ENCODE measurements at places on chromosomes 4 and X.

DNA sequence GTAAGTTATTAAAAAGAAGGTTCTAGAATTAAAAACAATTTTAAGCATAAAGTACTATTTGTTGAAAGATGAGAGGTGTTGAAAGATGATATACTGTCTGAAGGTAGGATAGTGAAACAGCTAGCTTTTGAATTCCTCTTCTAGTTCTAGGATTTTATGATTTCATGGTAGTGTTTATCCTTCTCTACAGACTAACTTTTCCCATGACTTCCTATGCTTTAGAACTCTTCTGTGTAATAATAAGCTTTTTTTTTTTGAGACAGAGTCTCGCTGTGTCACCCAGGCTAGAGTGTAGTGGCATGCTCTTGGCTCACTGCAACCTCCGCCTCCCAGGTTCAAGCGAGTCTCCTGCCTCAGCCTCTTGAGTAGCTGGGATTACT lies 96.0 kb upstream of the NUDT6 start:
- no peak for DNase-seq

GRCh38 chrX:146363919-146364318 lies 445.7 kb upstream of the CXorf51B start:
- no peak for DNase-seq

DNA sequence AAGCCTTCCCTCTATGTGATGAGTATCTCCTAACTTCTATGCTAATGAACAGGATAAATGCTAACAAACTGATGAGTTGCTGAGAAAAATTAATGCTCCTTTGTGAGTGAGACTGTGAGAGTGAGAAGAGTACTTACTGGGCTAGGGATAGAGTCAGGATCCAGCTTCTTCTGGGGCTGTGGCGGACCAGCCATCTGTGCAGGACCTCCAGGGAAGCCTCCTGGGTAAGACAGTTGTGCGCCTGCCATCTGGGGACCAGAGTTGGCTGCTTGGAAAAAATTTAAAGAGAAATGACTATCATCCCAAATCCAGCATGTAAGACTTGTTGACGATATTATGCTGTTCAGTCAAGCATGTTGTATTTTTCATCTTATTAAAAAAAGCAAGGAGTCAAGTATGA lies 21.0 kb downstream of the SEC24D start:
- no peak for DNase-seq

GRCh38 chr4:111475001-111475400 lies 670.3 kb upstream of the FAM241A start:
- no peak for DNase-seq

GRCh38 chr4:8039290-8039689 lies 99.6 kb upstream of the AFAP1 start:
- no peak for DNase-seq

GRCh38 chr4:39947417-39947816 lies 30.3 kb downstream of the PDS5A start:
- no peak for DNase-seq

- DNase-seq: no peak
These were observed 2.8 kb downstream of the PPP1R3F start for GRCh38 chrX:49272421-49272820.

- DNase-seq: no peak
These were observed 38.7 kb downstream of the NLGN3 start for GRCh38 chrX:71183341-71183740.

DNA sequence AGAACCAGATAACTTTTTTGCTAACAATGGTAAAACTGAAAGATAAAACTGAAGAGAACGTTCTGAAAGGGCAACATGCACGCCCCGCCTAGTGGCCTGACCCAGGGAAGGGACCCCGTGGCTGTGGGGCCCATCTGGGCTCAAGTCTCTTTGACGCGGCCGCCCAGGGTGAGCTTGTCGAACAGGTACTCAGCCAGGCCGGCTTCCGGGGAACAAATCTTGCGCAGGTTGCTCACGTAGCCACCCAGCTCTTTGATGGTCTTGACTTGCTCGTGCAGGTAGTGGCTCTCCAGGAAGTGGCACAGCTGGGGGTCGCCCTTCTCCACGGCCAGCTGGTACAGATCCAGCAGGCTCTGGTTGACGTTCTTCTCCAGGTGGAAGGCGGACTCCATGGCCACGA lies 579 bp downstream of the FTHL17 start:
- DNase-seq: no peak

DNA sequence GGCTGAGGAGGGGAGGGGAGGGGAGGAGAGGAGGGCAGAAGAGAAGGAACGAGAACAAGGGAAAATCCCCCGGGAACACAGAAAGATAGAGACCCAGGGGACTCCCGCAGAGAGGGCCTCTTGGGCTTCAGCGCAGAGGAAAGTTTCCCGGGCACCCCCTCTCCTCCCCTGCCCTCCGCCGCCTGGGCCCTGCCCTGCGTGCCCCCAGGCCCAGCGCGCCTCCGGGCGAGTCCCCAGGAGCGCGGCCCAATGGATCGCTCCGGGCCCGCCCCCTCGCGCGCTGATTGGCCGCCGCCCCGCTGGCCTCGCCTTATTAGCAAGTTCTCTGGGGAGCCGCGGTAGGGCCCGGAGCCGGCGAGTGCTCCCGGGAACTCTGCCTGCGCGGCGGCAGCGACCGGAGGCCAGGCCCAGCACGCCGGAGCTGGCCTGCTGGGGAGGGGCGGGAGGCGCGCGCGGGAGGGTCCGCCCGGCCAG lies at the start of gene MSX1:
MSX1 (plus strand) TSS at position 341 of the 474 bp plus-strand sequence. CDS start 235 bp downstream, outside the sequence.
- DNase-seq: no peak

DNA sequence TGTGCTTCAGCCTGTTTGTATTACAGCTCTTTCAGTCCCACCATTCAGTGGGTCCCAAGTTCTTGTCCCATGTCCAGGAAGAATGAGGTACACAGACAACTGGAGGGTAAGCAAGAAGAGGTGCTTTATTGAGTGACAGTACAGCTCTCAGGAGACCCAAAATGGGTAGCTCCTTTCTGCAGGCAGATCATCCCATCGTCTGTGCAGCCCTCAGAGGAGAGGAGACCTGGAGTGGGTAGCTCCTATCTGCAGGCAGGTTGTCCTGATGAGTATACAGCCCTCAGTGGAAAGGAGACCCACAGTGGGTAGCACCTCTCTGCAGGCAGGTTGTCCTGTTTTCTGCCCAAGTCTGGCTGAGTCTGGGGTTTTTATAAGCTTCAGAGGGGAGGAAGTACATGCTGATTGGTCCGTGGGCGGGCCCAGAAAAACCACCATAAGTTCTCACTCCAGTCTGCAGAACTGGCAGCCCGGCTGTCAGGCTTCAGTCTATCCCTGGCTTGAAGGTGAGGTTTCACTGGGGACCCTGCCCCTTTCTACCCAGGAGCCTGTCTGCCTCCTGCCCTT lies 18.0 kb downstream of the GRK4 start:
- no peak for DNase-seq

DNA sequence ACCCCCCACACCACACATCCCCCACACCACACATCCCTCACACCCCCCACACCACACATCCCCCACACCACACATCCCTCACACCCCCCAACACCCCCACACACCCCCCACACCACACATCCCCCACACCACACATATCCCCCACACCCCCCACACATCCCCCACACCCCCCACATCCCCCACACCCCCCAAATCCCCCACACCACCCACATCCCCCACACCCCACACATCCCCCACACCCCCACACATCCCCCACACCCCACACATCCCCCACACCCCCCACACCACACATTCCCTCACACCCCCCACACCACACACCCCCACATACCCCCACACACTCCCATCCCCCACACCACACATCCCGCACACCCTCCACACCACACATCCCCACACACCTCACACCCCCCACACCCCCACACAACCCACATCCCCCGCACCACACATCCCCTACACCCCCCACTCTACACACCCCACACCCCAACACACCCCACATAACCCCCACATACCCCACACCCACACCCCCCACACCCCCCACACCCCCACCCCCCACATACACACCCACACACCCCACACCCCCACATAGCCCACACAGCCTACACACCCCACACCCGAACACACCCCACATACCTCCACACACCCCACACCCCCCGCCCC lies 172.9 kb downstream of the DCLK2 start:
- DNase-seq: peak; percentile 60

- no peak for DNase-seq
These were observed 38.9 kb downstream of the CNGA2 start for GRCh38 chrX:151773434-151773833.

DNA sequence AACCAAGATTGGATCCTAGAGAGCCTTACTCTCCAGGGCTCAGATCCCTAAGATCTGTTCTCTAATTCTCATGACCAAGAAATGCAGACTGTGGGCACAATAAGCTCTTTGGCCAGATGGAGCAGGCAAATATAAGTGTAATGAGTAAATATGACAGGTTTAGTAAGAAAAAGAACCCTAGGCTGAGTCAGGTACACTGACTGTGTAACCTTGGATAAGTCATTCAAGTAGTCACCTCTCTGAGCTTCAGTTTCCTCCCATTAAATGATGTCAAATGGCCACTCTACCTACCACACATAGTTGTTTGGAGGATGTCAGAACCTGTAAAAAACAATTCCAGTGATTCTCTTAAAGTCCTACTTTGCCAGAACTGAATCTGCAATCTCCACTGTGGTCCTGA lies 8.3 kb upstream of the EDA start:
- DNase-seq: no peak

- DNase-seq: no peak
These were observed 38.6 kb downstream of the PHOX2B start for GRCh38 chr4:41709844-41710481.

GRCh38 chr4:159363361-159363760 lies 260.5 kb downstream of the RAPGEF2 start:
- no peak for DNase-seq

- DNase-seq: no peak
These were observed 35.7 kb upstream of the ANK2 start for GRCh38 chr4:113013751-113014150.

GRCh38 chr4:15469402-15470127 lies at the start of gene CC2D2A:
TSS of gene CC2D2A (plus strand) at chr4:15469882. CDS start at chr4:15475933, 6,051 bp downstream.
- no peak for DNase-seq

GRCh38 chr4:108775921-108776320 lies 13.1 kb upstream of the ETNPPL start:
- DNase-seq: no peak

DNA sequence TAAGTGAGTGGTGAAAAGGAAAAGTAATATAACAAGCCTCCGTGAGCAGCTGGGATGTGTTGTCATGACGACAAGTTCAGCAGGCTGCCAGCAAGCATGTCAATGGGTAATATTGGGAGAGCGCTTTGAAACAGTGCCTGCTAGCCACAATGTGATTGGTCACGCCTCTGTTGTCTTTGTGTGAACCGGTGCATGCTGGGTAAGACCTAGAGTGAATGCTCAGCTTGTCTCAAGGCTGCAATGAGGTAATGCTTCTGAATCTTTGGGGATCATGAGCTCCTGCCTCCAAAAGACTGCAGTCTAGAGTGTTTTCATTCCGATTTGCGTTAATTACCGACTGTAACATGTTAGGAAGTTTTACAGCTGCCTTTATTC lies 54.9 kb downstream of the STOX2 start:
- DNase-seq: no peak

GRCh38 chr4:83207497-83208101 lies 77.0 kb downstream of the COQ2 start:
- DNase-seq: no peak

GRCh38 chr4:13921805-13922204 lies 294.3 kb upstream of the BOD1L1 start:
- DNase-seq: no peak

- DNase-seq: no peak
These were observed 16.0 kb upstream of the MID1 start for GRCh38 chrX:10636337-10636736.

DNA sequence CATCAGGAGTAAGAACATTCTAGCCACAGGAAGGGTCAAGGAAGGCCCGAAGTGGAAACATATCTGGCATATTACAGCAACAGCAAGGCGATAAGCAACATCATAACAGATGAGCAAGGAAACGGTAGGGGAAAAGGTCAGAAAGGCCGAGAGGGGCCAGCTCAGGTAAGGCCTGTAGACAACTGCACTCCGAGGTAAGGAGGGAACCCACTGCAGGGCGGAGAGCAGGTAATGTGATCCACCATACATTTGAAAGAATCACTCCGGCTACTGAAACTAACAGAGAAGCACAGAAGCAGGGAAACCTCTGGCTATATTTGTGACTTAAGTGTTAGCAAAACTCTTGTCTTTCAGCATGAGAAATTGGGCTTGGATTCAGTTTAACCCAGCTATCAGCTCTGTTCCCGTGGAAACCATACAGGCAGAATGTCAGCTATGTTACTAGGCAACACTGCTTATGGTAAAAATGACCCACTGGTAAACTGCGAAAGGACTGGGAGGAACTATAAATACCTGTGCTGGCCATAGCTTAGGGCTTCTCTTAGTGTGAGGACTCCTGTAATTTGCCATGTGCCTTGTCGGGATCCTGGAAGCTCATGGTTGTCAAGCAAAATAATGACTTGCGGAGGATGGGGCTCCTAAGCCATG lies 31.0 kb downstream of the FRYL start:
- DNase-seq: no peak

GRCh38 chr4:163858515-163858914 lies 364.0 kb downstream of the TMA16 start:
- DNase-seq: no peak

DNA sequence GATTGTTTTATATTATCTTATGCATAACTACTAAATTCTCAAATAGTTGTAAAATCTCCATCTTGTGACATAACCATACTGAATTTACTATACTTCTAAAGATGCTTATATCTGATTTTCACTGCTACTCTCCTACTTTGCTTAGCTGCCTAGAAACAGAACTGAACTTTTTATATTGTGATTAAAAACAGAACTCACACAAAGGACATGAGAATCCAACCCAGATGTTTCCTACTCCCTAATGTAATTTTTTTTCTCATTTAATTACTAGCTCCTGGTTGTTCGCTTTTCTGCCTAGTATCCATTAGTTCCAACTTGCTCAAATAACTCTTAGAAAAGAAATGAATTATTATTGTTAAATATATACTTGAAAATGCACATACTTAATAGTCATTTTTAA lies 283.5 kb upstream of the ACTRT1 start:
- no peak for DNase-seq

GRCh38 chr4:25981749-25982148 lies 67.7 kb downstream of the SMIM20 start:
- no peak for DNase-seq

- DNase-seq: no peak
These were observed 141.2 kb downstream of the DHX15 start for GRCh38 chr4:24443200-24443599.

DNA sequence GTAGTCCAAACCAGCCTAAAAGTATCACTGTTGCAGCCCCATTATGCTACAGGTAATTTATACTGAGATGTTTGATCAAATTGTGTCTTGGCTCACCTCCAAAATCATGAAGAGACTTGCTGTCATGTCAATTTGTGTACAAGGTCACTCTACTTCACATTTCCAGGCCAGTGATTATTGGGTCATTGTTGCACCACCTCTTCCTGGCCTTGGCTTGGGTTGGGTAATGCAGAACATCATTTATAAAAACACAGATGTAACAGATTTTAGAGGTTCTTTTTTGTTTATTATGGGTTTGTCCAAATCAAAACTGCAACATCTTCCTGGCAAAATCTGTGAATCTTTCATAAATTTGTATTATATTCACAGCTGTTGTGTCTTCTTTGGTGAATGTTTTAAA lies 459.5 kb downstream of the ANKRD50 start:
- DNase-seq: no peak
